ENCODE measurements at places on chromosomes 16 and 17.

DNA sequence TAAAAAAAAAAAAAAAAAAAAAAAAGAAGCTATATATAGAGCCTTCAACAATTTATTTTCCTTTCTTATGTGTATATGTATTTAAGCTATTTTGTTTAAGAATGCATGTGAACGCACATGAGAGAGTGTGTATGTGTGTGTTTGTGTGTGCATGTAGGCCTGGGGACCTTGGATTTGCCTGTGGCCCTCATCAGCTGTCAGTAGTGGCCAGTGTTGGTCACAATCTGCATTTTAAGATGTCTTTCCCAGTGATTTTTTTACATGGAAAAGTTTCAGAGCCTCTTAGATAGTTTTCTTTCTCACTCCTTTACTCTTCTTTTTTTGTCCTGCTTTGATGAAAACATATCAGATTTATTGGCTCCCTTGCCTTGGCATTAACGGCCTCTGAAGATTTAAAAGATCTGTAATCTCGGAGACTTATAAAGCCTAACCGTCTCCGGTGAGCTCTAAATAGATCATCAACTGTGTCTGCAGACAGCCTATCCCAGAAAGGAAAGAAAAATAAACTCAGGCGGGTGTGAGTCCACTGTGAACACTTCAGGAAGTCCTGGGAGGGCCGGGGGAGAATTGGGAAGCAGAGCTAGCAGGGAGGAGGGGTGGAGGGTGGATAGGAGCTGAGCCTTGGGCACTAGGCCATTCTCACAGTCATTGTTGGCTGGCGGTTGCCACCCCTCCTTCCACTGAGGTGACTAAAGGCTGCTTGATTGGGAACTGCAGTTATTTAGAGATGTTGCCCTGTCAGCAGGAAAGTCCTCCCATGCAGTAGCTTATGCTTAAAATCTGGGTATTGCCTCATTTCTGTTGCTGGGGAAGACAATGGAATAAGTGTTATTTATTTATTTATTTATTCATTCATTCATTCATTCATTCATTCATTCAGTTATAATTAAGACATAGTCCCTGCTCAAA lies 86.8 kb downstream of the WWP2 start:
- peak; percentile 30 for DNase-seq

- no peak for DNase-seq
Measured at GRCh38 chr16:76464955-76465620, 187.9 kb downstream of the CNTNAP4 start.

DNA sequence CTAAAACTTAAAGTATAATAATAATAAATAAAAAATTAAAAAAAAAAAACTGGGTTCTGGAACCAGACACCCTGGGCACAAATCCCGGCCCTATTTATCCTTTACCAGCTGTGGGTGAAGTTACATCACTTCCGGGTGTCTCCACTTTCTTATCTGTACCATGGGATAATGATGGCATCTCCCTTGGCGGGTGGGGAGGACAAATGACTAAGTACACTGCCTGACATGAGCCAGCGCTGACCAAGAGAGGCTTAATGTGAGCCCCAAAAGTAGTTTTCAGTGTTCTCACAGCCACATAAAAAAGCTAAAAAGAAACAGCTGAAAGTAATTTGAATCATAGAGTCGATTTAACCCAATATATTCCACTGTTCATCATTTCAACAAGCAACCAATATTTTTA lies 424.9 kb downstream of the SOX9 start:
- DNase-seq = no peak

- no peak for DNase-seq
Measured at GRCh38 chr16:65342231-65342866, 220.5 kb upstream of the CDH11 start.

DNA sequence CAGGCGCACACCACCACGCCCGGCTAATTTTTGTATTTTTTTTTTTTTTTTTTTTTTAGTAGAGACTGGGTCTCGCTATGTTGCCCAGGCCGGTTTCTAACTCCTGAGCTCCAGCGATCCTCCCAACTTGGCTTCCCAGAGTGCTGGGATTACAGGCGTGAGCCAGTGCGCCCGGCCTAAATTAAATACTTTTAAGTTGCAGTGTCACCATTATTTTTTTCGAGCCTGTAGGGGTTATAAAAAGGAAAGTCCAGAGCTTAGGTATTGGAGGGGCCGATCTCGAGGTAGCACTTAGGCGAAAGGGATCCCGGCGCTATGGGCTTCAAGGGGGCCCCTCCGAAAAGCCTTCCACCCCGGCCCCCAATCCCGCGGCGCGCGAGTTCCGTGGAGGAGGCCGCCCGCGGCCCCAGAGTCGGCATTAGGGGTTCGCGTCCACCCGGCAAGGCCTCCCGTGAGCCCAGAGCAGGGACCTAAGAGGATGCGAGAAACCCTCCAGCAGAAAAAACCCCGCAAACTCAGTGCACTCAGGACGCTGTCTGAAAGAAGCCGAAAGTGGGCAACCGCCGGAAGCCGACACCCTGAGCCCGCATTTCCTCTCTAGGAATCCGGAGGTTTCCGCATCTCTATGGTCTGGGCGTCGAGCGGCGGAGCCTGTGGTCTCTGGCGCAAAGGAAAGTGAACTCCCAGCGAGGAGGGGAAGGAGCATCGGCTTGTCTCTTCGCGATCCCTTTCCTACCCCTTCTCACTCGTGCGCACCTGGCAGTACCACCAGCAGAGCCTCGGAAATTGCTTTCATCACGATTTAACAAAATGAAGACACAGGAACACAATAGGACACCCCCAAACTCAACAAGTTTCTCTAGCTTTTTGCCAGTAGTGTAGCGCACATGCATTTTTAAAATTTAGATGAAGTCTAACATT lies 14.1 kb upstream of the RGS9 start:
- DNase-seq = peak; percentile 79

GRCh38 chr17:79241616-79242015 lies 167.0 kb downstream of the ENGASE start:
- DNase-seq = no peak

Data from midbrain (tissue), 1 donor.